ENCODE measurements at places on chromosomes 3 and 15.

- H3K4me1 ChIP-seq = no peaks in the 10 kb centered on the region
- no peak overlapping the region for H3K4me3 ChIP-seq
- H3K27me3 ChIP-seq = peaks cover 6% of the 10 kb centered on the region
- DNase-seq = peak; percentile 67
Observed at GRCh38 chr3:11021611-11022011, 29.1 kb downstream of the SLC6A1 start.

GRCh38 chr3:32460031-32460749 lies 42.5 kb downstream of the CMTM6 start:
- H3K4me3 ChIP-seq = no peak overlapping the region
- H3K27me3 ChIP-seq = peaks cover 78% of the 10 kb centered on the region
- peaks cover 12% of the 10 kb centered on the region for H3K4me1 ChIP-seq
- peak overlapping the region; percentile 62 for H3K27ac ChIP-seq
- no peaks in the 10 kb centered on the region for H3K36me3 ChIP-seq

DNA sequence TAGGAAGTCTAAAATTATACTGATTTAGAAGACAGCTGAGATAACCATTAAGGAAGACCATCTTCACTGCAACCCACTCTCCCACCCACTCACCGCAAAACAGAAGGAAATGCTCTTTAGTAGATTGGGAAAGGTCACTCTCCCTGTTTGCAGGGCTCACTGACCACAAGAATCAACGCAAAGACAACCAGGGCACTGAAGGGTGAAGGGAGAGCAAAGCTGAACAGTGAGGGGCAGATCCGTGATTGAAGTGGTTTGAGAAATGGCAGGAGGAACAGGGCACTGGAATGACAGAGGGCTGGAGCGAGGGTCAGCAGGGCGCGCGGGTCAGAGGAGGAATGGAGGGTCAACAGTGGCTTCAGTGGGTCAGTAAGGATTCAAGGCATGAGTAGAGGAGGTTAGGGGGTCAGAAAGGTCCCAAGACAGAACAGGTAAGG lies 520 bp downstream of the MESD start:
- H3K27ac ChIP-seq = peak overlapping the region; percentile 27
- peaks cover 5% of the 10 kb centered on the region for H3K36me3 ChIP-seq
- DNase-seq = no peak
- no peaks in the 10 kb centered on the region for H3K27me3 ChIP-seq
- peak overlapping the region; percentile 98 for H3K4me3 ChIP-seq
- H3K4me1 ChIP-seq = no peaks in the 10 kb centered on the region

- H3K4me1 ChIP-seq = peaks cover 3% of the 10 kb centered on the region
- H3K4me3 ChIP-seq = no peak overlapping the region
- H3K27me3 ChIP-seq = peaks cover 16% of the 10 kb centered on the region
- no peak overlapping the region for H3K27ac ChIP-seq
- DNase-seq = peak; percentile 65
- peaks cover 11% of the 10 kb centered on the region for H3K36me3 ChIP-seq
Observed at GRCh38 chr15:40235201-40235885, 3.5 kb upstream of the PAK6 start.

DNA sequence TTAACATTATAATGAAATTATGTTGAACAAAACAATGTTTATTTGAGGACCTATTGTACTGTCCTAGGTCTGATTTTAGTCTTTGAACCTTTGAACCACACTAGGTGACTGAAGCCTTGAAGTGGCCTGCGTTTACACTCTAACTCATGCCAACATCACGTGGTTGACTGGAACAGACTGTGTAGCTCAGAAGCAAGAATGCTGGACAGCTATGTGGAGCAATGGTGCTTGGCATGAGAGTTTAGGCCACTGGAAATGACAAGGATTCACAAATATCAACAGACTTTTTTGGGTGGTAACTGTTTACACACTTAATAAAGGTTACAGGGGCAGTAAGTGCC lies 391.5 kb downstream of the RAP2B start:
- no peak for DNase-seq
- no peaks in the 10 kb centered on the region for H3K27me3 ChIP-seq
- no peak overlapping the region for H3K4me3 ChIP-seq

DNA sequence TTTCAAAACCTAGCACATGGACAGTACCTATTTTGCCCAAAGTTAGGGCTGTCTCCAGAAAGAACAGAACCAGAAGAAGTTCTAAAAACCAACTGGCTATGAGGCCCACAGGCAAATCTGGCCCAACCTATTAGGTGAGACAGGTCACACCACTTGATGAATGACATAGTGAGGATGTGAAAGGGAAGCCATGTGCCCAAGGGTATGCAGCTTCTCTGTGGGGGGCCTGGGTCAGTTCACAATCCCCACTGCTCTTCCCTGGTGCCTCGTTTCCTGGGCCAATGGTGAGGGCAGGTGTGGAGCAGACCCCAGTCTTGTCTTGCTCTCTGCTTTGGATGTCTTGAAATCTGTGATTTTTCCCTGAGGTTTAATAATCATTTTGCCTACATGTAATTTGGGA lies 8.9 kb downstream of the INSYN1 start:
- no peaks in the 10 kb centered on the region for H3K36me3 ChIP-seq
- peaks cover 73% of the 10 kb centered on the region for H3K27me3 ChIP-seq
- DNase-seq = peak; percentile 82
- H3K4me1 ChIP-seq = peaks cover 12% of the 10 kb centered on the region
- H3K4me3 ChIP-seq = no peak overlapping the region

- no peaks in the 10 kb centered on the region for H3K36me3 ChIP-seq
- H3K27me3 ChIP-seq = no peaks in the 10 kb centered on the region
- DNase-seq = no peak
- no peaks in the 10 kb centered on the region for H3K4me1 ChIP-seq
- no peak overlapping the region for H3K4me3 ChIP-seq
- H3K27ac ChIP-seq = no peak overlapping the region
Observed at GRCh38 chr3:133293397-133294110, 106.3 kb upstream of the BFSP2 start.

- H3K27ac ChIP-seq = no peak overlapping the region
- H3K36me3 ChIP-seq = no peaks in the 10 kb centered on the region
- H3K4me3 ChIP-seq = no peak overlapping the region
Observed at GRCh38 chr3:16534640-16535262, 21.3 kb upstream of the RFTN1 start.

DNA sequence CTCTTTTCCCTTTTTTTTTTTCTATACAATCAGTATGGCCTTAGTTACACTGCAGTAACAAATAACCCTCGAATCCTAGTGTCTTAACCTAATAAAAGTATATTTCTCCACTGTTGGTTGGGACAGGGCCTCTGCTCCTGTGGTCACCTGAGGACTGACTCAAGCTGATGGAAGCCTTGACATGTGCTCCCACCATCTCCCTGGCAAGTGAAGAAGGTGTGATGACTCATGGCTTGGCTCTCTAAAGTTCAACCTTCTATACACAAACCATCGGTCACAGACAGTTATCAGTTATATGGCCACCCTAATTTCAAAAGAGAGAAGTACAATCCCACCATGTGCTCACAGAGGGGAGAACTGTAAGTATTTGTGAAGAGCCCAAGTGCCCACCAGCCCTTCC lies 65.8 kb upstream of the CACNA2D3 start:
- H3K27me3 ChIP-seq = no peaks in the 10 kb centered on the region
- H3K36me3 ChIP-seq = no peaks in the 10 kb centered on the region
- H3K4me3 ChIP-seq = no peak overlapping the region
- no peak for DNase-seq

GRCh38 chr3:11047500-11047899 lies 55.0 kb downstream of the SLC6A1 start:
- H3K4me1 ChIP-seq = no peaks in the 10 kb centered on the region
- no peak overlapping the region for H3K4me3 ChIP-seq
- no peak for DNase-seq
- H3K27me3 ChIP-seq = no peaks in the 10 kb centered on the region

- H3K4me3 ChIP-seq = no peak overlapping the region
- DNase-seq = no peak
- no peaks in the 10 kb centered on the region for H3K4me1 ChIP-seq
- no peaks in the 10 kb centered on the region for H3K27me3 ChIP-seq
- no peaks in the 10 kb centered on the region for H3K36me3 ChIP-seq
Observed at GRCh38 chr3:151916781-151917180, 43.3 kb downstream of the SUCNR1 start.

DNA sequence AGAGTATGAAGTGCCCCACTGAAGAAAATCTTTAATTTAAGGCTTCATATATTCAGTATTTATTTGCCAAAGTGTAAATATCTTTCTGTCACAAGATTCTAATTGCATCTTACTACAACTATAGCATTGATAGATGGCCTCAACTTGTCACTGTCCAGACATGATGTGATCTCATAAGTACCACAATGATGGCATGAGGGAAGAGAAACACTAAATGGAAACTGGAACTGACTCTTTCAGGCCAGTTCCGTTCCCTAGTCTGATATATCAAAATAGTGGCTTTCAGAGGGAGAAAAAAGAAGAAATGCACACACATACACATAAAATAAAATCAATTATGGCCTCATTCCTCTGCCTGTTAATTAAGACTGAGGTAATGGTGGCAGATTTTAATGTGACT lies 615.7 kb downstream of the TBL1XR1 start:
- no peaks in the 10 kb centered on the region for H3K4me1 ChIP-seq
- H3K36me3 ChIP-seq = no peaks in the 10 kb centered on the region
- DNase-seq = no peak
- H3K4me3 ChIP-seq = no peak overlapping the region
- H3K27ac ChIP-seq = no peak overlapping the region

GRCh38 chr15:76566276-76566675 lies 229.7 kb downstream of the ISL2 start:
- H3K27me3 ChIP-seq = no peaks in the 10 kb centered on the region
- H3K36me3 ChIP-seq = no peaks in the 10 kb centered on the region
- no peak overlapping the region for H3K27ac ChIP-seq
- H3K4me3 ChIP-seq = no peak overlapping the region
- DNase-seq = no peak

- no peak overlapping the region for H3K27ac ChIP-seq
- H3K27me3 ChIP-seq = no peaks in the 10 kb centered on the region
- peaks cover 9% of the 10 kb centered on the region for H3K4me1 ChIP-seq
- H3K4me3 ChIP-seq = no peak overlapping the region
- no peaks in the 10 kb centered on the region for H3K36me3 ChIP-seq
Observed at GRCh38 chr15:100516643-100517512, 11.9 kb downstream of the CERS3 start.

DNA sequence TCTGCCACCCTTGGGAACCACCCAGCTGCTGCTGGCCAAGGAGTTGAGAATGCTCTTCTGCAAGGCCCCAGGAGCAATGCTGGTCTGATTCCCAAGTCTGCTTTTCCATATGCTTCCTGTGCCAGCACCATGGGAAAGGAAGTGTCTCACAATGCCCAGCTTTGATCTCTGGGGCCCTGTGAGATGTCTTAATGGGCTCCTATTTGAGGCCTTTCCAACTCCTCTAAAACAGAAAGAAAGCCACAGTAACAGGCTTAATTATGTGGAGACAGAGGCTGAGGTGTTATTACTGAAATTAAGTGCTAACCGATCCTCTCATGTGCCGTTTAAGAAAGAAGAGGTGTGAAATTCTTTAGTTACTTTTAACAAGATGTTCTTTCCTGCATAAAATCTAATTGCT lies 4.5 kb downstream of the EOGT start:
- H3K27me3 ChIP-seq = no peaks in the 10 kb centered on the region
- DNase-seq = peak; percentile 90
- peak overlapping the region; percentile 1 for H3K27ac ChIP-seq
- no peak overlapping the region for H3K4me3 ChIP-seq

DNA sequence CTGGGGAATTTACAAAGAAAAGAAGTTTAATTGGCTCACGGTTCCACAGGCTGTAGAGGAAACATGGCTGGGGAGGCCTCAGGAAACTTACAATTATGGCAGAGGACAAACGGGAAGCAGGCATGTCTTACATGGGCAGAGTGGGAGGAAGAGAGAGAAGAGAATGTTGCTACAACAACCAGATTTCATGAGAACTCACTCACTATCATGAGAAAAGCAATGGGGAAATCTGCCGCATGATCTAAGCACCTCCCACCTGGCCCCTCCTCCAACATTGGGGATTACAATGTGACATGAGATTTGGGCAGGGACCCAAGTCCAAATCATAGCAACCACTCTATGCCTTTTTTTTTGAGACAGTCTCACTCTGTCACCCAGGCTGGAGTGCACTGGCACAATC lies 28.8 kb downstream of the PCNP start:
- no peaks in the 10 kb centered on the region for H3K27me3 ChIP-seq
- H3K36me3 ChIP-seq = peaks cover 14% of the 10 kb centered on the region
- no peak overlapping the region for H3K27ac ChIP-seq
- no peak for DNase-seq
- H3K4me3 ChIP-seq = no peak overlapping the region

DNA sequence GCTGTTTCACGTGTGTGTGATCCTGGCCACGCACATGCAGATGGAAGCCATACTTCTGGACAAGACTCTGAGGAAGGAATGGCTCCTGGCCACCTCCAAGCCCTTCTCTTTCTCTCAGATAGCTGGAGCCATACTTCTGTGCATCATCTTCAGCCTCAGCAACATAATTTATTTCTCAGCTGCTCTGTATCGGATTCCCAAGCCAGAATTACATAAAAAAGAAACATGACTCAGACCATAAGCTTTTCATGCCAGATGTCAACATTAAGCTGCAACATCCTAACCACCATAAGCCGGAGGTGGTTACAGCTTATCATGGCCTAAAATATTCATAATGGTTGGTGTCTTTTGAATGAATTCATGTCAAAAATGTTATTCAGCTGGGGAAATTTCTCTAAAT lies 10.6 kb upstream of the KIF23 start:
- DNase-seq = no peak
- H3K27ac ChIP-seq = no peak overlapping the region
- no peak overlapping the region for H3K4me3 ChIP-seq
- no peaks in the 10 kb centered on the region for H3K4me1 ChIP-seq
- H3K36me3 ChIP-seq = peaks cover 73% of the 10 kb centered on the region

- H3K27ac ChIP-seq = no peak overlapping the region
- H3K27me3 ChIP-seq = no peaks in the 10 kb centered on the region
- H3K36me3 ChIP-seq = no peaks in the 10 kb centered on the region
- DNase-seq = peak; percentile 93
- no peak overlapping the region for H3K4me3 ChIP-seq
Observed at GRCh38 chr3:21484057-21484827, 266.8 kb downstream of the ZNF385D start.

DNA sequence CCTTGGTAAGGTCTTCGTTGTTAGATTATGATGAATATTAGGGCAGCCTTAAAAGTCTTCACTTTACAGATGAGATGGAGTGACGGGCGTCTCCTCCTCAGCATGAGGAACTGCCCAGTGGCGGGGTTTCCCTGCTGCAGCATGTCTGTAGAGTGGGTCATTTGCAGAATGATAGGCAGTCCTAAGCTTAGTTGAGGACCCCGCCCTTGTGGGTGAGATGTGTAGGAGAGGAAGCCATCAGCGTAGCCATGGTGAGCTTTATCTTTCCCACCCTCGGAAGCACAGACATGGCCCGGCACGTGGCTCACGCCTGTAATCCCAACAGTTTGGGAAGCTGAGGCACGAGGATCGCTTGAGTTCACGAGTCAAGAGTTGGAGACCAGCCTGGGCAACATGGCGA lies 877 bp downstream of the NIT2 start:
- H3K36me3 ChIP-seq = peaks cover 16% of the 10 kb centered on the region
- no peaks in the 10 kb centered on the region for H3K27me3 ChIP-seq
- peak overlapping the region; percentile 78 for H3K4me3 ChIP-seq
- no peak overlapping the region for H3K27ac ChIP-seq

All from endodermal cell (in vitro differentiated cells).